HT1080 (cell line): ENCODE measurements at places on chromosomes 12 and 14. TPM values are rescaled to one million over a fixed set of nuclear protein-coding genes. Genes with fewer than 3 reads are reported as not detected.

DNA sequence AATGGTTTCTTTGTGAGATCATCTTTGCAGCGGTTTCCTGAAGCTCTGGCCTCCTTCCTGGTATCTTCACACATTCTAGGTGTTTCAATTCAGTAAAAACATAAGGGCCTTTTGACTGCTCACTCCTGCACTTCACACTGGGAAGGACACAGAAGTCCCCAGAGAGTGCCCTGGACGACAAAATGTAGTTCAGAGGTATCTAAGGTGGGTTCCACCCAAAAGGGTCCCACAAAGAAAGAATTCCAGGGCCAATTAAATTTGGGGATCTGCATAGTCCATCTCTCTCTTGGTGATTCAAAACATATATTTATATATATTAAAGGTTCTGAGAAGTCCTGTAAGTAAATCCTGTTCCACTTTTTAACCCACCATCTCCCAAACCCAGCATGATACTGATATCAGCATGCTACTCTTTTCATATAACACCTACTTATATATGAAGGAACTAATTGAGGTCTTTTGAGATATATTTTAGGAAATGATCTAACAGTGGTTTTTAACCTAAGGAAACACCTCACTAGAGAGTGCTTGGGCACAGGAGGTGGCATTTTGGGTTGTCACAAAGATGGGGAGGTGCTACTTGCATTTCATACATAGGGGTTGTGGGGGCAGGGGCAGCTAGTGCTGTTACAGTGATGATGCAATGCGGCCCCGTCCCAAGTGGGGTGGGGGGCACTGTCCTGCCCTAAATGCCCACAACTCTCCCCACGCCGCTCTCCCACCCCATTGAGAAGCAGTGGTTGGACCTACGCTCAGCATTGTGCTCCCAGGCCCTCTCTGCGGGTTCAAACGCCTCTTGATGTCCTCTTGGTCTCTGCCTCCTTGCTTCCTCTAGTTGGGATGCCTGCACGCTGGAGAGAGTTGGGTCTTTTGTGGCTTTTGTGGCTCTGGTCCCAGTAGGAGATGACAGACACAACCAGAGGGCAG, 109.4 kb downstream of the ARF6 start:
- DNase-seq, result no peak

DNA sequence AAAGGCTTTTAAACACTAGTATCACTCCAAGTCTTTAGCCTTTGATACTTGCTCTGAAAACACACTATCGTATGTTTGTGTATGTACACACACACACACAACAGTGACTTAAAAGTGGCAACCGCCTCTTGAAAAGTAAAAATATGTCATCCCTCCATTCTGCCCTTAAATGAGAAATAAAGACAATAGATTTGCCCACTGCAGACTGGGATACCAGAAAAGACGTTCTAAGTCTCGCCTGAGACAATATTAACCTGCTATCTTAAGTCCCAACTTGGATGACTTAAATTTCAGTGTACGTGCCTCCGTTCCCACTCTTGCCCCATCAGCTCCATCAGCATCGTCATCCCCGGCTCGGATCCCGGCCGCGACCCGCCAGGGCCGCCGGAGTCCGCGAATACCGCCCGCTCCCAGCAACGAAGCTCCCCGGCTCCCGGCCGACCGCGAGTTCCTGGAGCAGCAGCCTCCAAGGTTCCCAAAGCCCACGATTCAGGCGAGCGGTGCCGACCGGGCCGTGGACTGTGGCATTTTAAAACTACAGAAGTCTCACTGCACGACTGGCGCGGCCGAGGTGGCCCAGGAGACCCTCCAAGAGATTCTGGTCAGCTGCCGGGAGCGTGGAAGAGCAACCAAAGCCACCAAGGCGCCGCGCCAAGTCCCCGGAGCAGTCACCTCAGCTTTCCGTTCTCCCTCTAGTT, 2.8 kb upstream of the ARID2 start:
- no peak for DNase-seq

DNA sequence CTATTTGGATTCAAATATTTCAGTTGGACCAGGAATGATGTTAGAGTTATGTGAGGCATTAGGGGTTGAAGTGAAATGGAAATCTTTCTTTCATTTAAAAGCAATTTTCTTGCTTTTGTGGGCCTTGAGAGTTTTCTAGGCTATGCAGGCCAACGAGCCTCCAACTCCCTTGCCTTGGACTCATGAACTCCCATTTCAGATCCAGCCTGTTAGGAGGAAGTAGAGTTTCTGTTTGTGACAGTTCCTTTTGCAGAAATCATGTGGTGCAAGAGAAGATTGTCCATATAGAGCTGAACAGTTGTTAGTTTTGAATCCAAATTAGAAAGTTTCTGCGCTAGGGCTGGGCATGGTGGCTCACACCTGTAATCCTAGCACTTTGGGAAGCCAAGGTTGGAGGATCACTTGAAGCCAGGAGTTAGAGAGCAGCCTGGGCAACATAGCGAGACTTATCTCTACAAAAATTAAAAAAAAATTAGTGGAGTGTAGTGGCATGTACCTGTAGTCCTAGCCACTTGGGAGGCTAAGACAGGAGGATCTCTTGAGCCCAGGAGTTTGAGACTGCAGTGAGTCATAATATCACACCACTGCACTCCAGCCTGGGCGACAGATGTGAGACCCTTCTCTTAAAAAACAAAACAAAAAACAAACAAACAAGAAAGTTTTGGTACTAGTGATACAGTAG, 47.3 kb upstream of the MED13L start:
- DNase-seq, result no peak

GRCh38 chr12:51793201-51793600, 55.3 kb downstream of the FIGNL2 start:
- DNase-seq, result peak; percentile 52

- peak; percentile 30 for DNase-seq
Measured at GRCh38 chr14:28813810-28814209, 47.2 kb downstream of the FOXG1 start.

- DNase-seq, result no peak
Measured at GRCh38 chr14:34460295-34460694, 1.7 kb downstream of the SPTSSA start.

GRCh38 chr12:49819786-49820185, 8.4 kb downstream of the NCKAP5L start:
- DNase-seq, result peak; percentile 50

The SLCO1B3 gene
- total RNA-seq, result 11.6 and 13.6 TPM in 2 replicates

The HHIPL1 gene
- not detected in 2 replicates for total RNA-seq

The RPL10L gene
- total RNA-seq, result not detected in 2 replicates

The FAR2 gene
- total RNA-seq, result 10.1 and 12.4 TPM in 2 replicates

The REP15 gene
- total RNA-seq, result 3.5 and 4.0 TPM in 2 replicates

The CCDC175 gene
- not detected in 2 replicates for total RNA-seq
